ENCODE measurements at places on chromosomes 6 and 20. TPM values are rescaled to one million over a fixed set of nuclear protein-coding genes. Genes with fewer than 3 reads are reported as not detected.

GRCh38 chr6:19042420-19042819 lies 655.3 kb downstream of the RNF144B start:
- H3K4me1 ChIP-seq: no peaks in the 10 kb centered on the region
- no peak for DNase-seq
- no peak overlapping the region for H3K27ac ChIP-seq
- H3K4me3 ChIP-seq: no peak overlapping the region

Gene LY6G5C
- polyA plus RNA-seq: 1.1 TPM

Gene LKAAEAR1
- not detected for polyA plus RNA-seq

GRCh38 chr6:39074486-39074885 lies 25.9 kb downstream of the GLP1R start:
- no peak for DNase-seq
- H3K4me3 ChIP-seq: no peak overlapping the region
- no peaks in the 10 kb centered on the region for H3K4me1 ChIP-seq

Gene COL20A1
- not detected for polyA plus RNA-seq

Gene CLVS2
- polyA plus RNA-seq: not detected

Gene RSPO3
- polyA plus RNA-seq: 3.5 TPM

Gene ZNF391
- 0.14 TPM for polyA plus RNA-seq

Gene HAO1
- 164 TPM for polyA plus RNA-seq

DNA sequence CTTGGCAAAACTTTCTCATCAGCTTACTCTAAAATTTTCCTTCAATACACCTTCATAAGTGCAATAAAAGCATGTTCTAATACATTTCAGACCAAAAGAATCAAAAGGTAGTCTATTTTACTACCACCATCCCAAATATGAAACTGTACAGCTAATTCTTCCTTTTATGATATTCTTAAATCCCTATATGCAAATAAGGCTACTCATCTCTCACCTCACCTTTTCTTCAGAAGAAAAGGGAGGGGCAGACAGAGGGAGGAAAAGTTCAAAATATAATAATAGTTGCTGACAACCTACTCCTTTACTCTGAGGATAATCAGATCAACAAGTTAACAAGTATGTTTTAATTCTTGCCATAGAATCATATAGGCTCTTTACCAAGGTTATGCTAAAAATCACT lies 7.4 kb downstream of the C6orf120 start:
- peaks cover 9% of the 10 kb centered on the region for H3K4me1 ChIP-seq
- peaks cover 29% of the 10 kb centered on the region for H3K36me3 ChIP-seq
- no peak overlapping the region for H3K27ac ChIP-seq
- H3K4me3 ChIP-seq: no peak overlapping the region
- DNase-seq: no peak
- no peaks in the 10 kb centered on the region for H3K27me3 ChIP-seq

Gene CYP39A1
- polyA plus RNA-seq: 12.0 TPM

DNA sequence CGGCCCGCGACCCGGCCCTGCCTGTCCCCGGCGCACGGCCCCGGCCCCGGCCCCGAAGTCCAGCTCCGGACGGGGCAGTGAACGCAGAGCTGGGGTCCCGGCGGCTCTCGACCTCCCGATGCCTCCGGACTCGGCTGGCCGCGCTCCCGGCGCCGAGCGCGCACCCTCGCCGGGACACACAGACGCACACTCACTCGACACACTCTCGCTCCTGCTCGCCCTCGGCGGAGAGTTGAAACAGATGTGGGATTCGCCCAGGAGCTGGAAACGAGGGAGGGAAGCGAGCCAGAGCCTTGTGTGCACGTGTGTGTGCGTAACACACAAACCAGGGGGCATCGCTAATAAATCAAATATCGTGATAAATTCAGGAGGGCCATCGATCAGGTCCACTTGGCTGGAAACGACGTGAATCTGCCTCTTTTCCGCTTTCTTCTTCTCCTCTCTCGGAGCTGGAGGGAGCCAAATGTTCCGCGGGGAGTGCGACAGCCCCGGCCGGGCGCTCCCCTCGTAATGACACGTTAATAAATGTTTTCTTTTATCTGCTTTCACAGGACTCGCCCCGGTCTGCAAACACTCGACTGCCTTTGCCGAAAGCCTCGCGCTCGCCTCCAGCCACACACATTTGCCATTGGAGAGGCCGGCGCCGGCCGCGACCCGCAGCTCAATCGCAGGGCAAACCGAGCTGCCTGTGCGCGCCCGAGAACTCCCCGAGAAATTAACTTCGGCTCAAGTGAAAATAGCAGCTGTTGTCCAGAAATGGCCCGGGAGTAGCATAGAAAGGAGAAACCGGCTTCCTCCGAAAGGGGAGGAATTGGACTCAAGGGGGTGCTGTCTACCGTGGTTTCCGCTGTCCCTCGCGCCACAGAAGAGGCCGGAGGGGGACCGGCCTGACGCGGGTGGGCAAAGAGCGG lies 828 bp upstream of the SULF2 start:
- peak overlapping the region; percentile 53 for H3K27ac ChIP-seq
- H3K27me3 ChIP-seq: no peaks in the 10 kb centered on the region
- no peaks in the 10 kb centered on the region for H3K36me3 ChIP-seq
- peaks cover 42% of the 10 kb centered on the region for H3K4me1 ChIP-seq
- DNase-seq: peak; percentile 58

GRCh38 chr6:110042670-110043296 lies 64.7 kb downstream of the GPR6 start:
- DNase-seq: peak; percentile 24
- peaks cover 2% of the 10 kb centered on the region for H3K27me3 ChIP-seq
- H3K4me3 ChIP-seq: no peak overlapping the region
- no peaks in the 10 kb centered on the region for H3K36me3 ChIP-seq

DNA sequence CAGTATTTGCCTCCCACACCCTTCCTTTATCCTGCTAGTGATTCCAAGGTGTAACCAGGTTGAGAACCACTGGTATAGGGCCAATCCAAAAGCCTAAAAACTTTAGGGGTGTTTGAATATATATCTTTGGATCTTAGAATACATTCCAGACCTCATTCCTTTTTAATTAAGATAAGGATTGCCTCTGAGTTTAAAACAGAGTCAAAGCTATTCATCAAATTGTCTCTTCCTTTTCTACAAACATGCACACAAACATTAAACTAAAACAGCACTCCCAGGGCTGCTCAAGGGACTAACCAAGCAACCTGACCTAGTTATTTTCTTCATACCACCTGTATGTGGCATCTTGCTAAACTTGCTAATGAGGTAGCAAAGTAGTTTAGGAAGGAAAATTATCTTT lies 22.1 kb upstream of the COL9A1 start:
- DNase-seq: no peak
- no peaks in the 10 kb centered on the region for H3K36me3 ChIP-seq
- no peak overlapping the region for H3K27ac ChIP-seq

DNA sequence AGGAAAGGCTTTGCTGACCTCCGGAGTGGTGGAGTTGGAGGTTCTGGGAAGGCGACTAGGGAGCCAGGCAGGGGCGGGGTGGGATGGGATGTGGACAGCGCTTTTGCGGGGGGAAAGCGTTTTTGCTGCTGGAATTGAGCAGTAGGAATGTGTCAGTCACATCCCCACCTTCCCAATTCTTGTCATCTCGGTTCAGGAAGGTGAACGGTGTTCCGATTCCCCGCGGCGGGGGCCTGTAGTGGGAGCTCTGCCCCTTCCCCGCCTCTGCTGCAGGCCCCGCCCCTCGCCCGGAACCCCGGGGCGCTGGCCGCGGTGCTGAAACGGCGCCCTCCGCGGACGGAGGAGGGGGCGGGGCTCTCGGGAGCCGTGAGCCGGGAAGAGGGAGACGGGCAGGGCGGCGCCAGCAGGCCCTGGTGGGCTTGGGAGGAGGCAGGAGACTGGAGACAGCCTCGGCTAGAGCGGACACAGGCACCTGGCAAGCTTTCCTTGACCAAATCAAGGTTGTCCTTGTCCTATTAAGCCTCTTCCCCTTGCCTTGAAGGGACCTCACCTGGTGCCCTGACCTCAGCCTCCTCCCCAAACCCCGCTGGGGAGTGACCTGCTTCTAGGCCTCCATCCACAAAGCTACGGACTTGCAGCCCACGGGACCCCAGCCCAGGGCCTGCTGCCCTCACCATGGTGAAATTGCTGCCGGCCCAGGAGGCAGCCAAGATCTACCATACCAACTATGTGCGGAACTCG lies at the start of gene LHFPL5:
Gene LHFPL5, plus strand, starts transcription at position 357 of the 741 bp plus-strand sequence. Its CDS starts 319 bp downstream, at position 676.
- peak; percentile 68 for DNase-seq
- no peaks in the 10 kb centered on the region for H3K27me3 ChIP-seq
- no peak within 1 kb of the TSS for H3K4me3 ChIP-seq
- H3K36me3 ChIP-seq: no peaks in the 10 kb centered on the region
- no peaks in the 10 kb centered on the region for H3K4me1 ChIP-seq

DNA sequence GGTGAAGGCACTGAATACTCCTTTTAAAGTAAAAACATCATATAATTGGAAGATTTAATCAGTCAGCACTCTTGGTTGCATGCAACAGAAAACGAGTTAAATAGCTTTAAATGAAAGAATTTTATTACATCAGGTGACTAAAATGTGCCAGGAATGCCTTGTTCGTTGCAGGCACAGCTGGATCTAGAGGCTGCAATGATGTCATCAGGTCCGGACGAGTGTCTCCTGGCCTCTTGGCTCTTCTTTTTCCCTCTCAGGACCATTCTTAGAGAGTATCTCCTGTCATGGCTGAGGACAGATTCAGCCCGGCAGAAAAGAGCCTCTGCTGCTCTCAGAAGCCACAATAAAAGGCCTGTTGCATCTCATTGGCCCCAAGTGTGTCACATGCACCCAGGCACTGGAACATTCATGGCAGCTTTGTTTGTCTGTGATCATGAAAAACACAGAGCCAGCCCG lies 510.7 kb upstream of the SULF2 start:
- H3K36me3 ChIP-seq: no peaks in the 10 kb centered on the region
- no peak for DNase-seq
- no peaks in the 10 kb centered on the region for H3K27me3 ChIP-seq

DNA sequence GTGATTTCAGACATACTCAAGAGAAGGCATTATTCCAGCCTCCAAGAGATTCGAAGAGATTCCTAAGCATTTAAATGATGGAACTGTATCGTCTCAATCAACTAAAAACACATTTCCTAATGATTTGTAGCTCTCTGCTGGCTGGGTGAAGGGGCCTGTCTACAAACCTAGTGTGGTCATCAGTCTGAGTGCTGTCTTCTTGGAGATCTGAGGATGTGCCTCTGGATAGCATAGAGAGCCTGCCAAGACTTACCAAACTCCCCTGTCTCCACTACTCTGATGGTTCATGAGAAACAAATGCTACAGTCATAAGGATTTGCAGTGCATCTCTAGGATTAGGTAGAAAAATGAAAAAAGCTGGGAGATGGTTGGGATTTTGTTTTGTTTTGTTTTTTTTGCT lies 176.9 kb upstream of the CITED2 start:
- no peak for DNase-seq
- H3K4me3 ChIP-seq: no peak overlapping the region
- H3K27me3 ChIP-seq: no peaks in the 10 kb centered on the region
- no peaks in the 10 kb centered on the region for H3K36me3 ChIP-seq
- no peaks in the 10 kb centered on the region for H3K4me1 ChIP-seq

DNA sequence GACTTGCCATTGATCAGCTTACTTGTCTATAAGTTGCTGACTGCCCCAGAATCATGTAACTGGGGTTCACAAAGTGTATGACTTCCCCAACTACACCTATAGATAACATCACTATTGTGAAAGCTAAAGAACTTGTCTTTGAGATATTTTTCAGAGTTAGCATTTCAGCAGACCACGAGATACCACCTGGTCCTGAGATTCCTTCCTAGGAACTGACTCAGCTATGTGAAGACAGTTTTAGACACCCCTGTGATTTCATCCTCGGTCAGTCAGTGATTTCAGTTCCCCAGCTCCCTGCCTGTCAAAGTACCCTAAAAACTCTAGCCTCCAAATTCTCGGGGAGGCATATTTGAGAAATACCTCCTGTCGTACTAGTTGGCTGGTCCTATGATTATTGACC lies 62.4 kb downstream of the TXNDC5 start:
- no peaks in the 10 kb centered on the region for H3K4me1 ChIP-seq
- H3K4me3 ChIP-seq: no peak overlapping the region
- H3K27me3 ChIP-seq: no peaks in the 10 kb centered on the region

Measured in liver (tissue), 10 donors.